ENCODE measurements at places on chromosomes 6 and 20. TPM values are rescaled to one million over a fixed set of nuclear protein-coding genes. Genes with fewer than 3 reads are reported as not detected.

DNA sequence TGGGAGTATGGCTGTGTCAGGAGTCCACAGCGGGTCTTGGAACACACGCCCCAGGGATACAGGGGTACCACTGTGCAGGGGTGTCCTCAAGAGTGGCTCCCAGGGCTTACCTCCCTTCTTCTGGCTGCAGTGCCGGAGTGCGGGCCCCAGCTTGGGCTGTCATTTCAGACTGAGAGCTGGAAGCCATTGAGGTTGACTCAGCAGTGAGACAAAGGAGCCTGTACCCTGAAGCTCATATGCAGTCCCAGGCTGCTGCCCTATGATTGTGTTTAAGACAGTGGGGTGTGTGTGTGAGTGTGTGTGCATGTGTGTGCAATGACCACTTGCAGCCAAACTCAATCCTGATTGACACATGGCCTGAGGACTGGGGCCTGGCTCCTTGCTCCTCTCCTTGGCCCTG lies 167.7 kb upstream of the AFDN start:
- DNase-seq, result no peak

GRCh38 chr20:56689318-56689717 lies 60.2 kb downstream of the TFAP2C start:
- no peak for DNase-seq

Gene PI16
- 4.2 TPM for total RNA-seq

- DNase-seq, result no peak
Measured at GRCh38 chr6:57048577-57048976, 2.1 kb downstream of the KIAA1586 start.

Gene TSBP1
- not detected for total RNA-seq

Gene SUMO4
- total RNA-seq, result 7.2 TPM

GRCh38 chr6:43984442-43985321 lies 142.6 kb downstream of the MRPL14 start:
- DNase-seq, result no peak

DNA sequence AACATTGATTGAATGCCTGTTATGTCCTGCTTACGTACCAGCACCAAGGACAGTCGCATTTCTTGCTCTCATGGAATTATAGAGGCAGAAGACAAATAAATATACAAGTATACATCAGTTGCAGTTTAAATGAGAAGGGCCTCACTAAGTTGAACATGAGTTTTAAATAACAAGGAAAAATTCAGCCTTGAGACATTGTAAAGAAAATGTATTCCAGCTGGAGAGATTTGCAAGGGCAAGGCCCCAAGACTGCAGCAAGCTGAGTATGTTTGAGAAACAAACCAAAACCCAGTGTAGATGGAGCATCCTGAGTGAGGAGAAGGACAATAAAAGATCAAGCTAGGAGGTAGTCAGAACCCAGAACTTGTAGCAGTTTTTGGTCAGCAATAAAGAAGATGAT lies 123.2 kb upstream of the BMP5 start:
- no peak for DNase-seq

DNA sequence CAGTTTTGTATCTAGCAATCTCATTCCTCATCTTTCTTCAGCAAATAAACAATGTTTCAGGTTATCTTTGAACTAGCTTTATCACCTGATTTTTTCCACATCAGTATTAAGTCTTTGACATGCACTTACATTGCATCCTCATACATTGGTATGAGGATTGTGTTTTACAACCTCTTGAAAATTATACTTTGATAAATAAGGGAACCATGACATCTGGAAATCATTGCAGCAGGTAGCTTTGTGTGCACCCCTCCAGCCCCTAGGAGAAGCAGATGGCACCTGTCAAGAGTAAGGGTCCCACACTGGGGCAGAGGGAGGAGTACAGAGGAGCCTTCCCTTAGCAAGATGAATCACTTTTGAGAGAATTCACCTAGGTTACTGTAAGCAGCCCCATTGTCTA lies 13.7 kb upstream of the RNASET2 start:
- DNase-seq, result no peak

DNA sequence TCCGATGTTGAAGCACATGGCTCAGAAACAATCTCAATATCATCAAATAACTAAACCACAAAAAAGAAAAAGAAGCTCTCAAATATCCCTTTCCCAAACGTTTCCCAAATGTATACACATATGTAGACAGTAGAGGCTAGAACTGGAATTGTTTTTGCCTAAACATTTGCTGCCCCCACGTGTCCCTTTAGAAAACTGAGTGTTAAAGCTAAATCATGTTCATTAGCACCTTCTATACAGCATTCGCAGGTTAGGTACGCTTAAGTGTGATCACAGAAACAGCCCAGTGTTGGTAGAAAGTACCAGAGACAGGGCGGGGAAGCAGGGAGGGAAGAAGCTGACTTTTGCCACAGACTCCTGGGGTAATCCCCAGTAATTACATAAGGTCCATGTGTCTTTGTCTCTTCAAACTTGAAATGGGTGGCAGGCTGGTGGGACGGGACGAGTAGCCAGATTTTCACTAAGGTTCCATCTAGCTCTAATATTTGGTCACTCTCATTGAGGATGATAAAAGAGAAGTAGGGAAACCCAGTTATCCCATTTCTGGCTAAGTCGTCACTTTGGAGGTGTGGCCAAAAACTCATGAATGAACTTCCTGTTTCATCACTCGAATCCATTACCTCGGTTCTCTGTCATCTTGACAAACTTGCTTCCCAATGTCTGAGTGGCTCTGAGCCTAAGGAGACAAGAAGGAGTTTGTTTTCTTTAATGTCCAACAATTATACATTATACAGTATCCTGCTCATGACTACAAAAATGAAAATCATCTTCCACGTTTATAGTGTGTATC lies 15.0 kb upstream of the TFAP2A start:
- no peak for DNase-seq

Gene HLA-DOB
- total RNA-seq, result 8.1 TPM

Gene ZFP57
- not detected for total RNA-seq

Gene KIZ
- 30.9 TPM for total RNA-seq

DNA sequence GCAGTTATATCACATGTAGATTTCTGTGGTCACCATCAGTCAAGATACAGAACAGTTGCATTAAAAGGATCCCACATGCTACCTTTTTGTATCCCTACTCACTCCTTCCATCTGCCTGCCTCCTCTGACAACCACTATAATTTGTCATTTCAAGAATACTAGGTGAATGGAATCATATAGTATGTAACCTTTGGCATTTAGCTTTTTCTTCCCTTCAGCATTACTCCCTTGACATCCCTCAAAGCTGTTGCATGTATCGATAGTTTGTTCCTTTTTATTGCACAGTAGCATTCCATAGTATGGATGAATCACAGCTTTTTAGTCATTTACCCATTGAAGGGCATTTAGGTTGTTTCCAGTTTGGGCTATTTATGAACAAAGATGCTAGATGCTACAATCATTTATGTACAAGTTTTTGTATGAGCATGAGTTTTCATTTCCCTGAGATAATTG lies 26.1 kb downstream of the NCOA7 start:
- DNase-seq, result no peak

Gene HSPA12B
- total RNA-seq, result not detected

Gene PXDC1
- 0.94 TPM for total RNA-seq

GRCh38 chr20:53428996-53429395 lies 164.6 kb downstream of the ZNF217 start:
- no peak for DNase-seq

DNA sequence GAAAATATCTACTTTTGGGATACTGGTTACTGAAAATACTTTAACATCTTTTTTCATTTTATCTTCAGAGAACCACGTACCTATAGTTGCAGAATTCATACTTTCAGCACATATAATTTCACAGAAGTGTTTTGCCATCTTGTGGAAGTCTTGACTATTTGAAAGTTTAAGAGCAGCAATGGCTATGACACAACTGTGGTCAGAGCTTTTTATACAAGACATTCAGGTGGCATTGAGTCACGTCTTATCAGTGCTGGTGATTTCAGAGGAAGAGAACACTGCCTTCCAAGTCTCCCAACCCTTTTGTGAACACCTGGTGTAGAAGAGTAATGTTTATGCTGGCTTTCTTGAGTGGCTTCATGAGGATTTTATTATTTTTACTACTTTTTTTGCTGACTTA lies 171.6 kb downstream of the ARID1B start:
- DNase-seq, result no peak

Gene ARMC12
- 4.5 TPM for total RNA-seq

DNA sequence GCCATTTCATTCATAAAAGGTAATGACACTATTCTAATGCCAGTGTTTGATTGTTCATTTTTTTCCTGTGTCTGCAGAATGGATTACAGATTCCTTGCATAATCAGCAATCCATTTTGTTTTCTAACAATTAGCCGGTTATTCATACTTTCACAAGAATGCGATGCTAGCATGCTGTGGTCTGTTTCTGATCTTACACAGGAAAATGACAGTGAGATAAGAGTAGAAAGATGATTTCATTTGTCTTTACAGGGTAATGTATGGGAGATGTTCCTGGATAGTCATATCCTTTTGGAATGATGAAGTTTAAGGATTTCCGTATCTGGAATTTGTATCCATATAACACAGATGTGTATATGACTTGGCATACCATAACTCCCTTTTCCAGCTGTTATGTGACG lies 207.3 kb downstream of the FARS2 start:
- no peak for DNase-seq

- peak; percentile 2 for DNase-seq
Measured at GRCh38 chr20:63531686-63532448, 5.3 kb downstream of the PTK6 start.

GRCh38 chr6:6746333-6746969 lies 157.9 kb downstream of the LY86 start:
- no peak for DNase-seq

DNA sequence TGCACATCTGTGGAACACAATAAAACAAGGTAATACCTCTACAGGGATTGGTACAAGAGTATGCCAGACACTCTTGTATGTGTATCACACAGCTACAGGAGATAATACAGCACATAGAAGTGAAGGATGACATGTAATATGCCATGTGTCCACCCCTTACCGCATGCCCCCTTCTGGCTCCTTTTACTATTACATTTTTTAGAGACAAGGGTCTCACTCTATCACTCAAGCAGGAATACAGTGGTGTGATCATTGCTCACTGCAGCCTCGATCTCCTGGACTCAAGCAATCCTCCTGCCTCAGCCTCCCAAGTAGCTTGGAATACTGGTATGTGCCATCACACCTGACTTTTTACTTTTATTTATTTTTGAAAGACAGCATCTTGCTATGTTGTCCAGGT lies 4.2 kb upstream of the NCR3 start:
- peak; percentile 55 for DNase-seq

DNA sequence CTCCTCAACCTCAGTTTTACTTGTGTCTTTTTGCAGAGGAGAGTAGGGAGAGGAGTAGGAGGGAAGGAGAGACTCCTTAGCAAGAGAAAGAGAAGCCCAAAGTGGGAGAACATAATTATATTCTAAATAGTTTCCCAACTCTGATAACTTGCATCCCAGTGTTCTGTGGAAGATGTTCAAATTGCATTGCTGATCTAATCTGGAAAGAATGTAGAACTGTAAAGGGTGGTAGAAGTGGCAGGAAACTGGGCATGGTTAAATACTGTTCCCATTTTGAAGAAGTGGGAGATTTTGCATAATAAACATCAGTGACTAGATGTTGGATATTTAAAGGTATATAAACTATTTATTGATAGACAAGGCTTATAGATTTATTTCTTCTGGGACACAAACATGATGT lies 42.6 kb upstream of the HMGN3 start:
- no peak for DNase-seq

DNA sequence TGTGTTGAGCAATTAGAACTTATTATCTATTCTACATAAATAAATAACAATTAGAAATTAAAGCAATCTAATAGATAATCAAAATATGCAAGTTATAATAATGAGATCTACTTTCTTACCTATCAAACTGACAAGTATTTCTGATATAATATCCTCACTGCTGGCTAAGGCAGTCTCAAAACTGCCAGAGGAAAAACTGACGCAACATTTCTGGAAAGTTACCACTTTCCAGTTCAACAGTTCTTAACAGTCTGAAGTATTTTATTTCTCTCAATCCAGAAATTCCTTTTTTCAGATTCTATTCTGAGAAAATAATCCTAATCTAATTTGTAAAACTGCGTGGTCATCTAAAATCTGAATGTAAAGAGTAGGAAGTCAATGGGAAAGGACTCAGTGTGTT lies 121.0 kb downstream of the TRDN start:
- no peak for DNase-seq

GRCh38 chr6:169106176-169106575 lies 147.5 kb downstream of the THBS2 start:
- no peak for DNase-seq

- DNase-seq, result no peak
Measured at GRCh38 chr6:7802662-7803061, 76.8 kb downstream of the BMP6 start.

All from activated T-cell treated with anti-CD3 and anti-CD28 coated beads, Interleukin-2, amount 50 U/mL, for 72 hours (primary cell).